ENCODE measurements at places on chromosomes 12 and 14. TPM values are rescaled to one million over a fixed set of nuclear protein-coding genes. Genes with fewer than 3 reads are reported as not detected.

BAZ2A gene
- total RNA-seq = 31.6 TPM

PTHLH gene
- 39.3 TPM for total RNA-seq

CRIP1 gene
- 1,885 TPM for total RNA-seq

RPS29 gene
- total RNA-seq = 5,005 TPM

PLCZ1 gene
- not detected for total RNA-seq

LHX5 gene
- total RNA-seq = not detected

SERPINA12 gene
- not detected for total RNA-seq

THTPA gene
- 14.8 TPM for total RNA-seq

NUAK1 gene
- total RNA-seq = 12.0 TPM

NANOG gene
- total RNA-seq = not detected

MYH6 gene
- total RNA-seq = not detected

KLRC2 gene
- total RNA-seq = 1.4 TPM

BRI3BP gene
- total RNA-seq = 18.4 TPM

MYF6 gene
- not detected for total RNA-seq

RPL10L gene
- not detected for total RNA-seq

SMIM10L1 gene
- 8.8 TPM for total RNA-seq

TMEM260 gene
- total RNA-seq = 3.8 TPM

MGAT4C gene
- 0.09 TPM for total RNA-seq

ISM2 gene
- 0.39 TPM for total RNA-seq

DAO gene
- not detected for total RNA-seq

HOXC11 gene
- 0.51 TPM for total RNA-seq

SMIM41 gene
- not detected for total RNA-seq
